ENCODE measurements at places on chromosomes 13 and 19.
A peak's percentile ranks its signal among the peaks of the same experiment; 100 is the strongest.

GRCh38 chr19:572743-573518, 535 bp downstream of the BSG start:
- DNase-seq: no peak

DNA sequence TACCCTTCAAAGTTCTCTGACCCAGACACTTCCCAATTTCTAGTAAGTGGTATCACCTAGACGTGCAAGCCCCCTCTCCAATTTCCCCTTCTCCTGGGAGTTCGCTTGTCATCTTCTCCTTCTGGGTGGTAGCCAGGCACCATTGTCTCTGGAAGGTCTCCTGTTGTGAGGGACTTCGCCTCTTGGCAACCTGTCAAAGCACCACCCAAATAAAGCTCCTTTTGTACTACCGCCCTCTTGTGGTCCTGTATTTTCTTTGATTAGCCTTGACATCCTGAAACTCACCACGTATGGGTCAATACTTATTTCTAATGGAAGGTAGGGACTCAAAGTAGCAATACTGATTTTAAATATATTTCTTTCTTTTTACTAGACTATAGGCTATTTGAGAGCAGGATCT, 8.2 kb downstream of the GPC5 start:
- DNase-seq: no peak

DNA sequence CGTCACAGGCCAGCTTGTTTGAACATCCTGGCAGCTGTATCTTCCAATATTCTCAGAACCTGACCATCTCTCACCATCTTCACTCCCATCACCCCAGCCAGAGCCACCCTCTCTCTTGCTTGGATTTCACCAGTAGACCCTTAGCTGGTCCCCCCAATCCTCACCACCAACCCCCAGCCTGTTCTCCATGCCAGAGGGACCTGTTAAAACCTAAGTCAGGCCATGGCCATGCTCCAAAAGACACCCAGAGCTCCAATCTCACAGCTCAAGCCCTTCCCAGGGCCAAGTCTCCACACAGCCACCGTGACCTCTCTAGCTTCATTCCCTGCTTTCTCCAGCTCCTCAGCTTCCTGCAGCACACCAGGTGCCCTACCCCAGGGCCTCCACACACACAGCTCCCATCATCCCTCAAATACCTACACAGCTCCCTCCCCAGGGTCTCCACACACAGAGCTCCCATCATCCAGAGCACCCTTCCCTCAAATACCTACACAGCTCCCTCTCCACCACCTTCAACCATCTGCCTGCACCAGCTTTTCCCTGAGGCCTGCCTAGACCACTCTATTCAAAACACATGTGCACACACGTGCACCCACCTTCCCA, 13.8 kb downstream of the EPS8L1 start:
- no peak for DNase-seq

- DNase-seq: no peak
These were observed 9.2 kb upstream of the GSX1 start for GRCh38 chr13:27783111-27783510.

DNA sequence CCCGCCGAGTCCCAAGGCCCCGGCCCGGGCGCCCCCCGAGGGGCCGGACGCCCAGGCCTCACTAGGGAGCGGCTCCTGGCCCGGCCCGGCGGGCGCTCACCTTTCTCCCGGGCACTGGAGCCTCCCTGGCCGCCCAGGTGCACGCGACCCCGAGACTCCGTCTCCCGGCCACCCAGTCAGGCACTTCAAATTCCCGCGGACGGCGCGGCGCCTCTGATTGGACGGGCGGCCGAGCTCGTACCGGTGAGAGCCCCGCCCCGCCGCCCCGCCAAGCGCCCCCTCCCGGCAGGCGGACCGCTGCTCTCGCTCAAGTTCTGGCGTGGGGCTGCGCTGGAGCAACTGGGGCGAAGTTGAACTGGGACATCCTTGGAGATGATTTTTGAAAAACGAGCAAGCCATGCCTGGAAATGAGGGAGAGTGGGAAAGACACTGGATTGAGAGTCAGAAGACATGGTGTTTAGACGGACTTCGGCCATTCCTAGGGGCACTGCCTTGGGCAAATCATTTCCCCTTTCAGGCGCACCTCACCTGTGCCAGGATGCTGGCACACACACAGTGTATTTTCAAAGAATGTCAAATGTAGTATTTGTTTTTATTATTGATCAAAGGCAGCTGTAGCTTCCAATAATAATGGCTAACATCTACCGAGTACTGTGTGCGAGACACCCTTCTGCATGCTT, 485.3 kb downstream of the UQCRFS1 start:
- DNase-seq: peak; percentile 56

- no peak for DNase-seq
These were observed 201.0 kb upstream of the RXFP2 start for GRCh38 chr13:31538067-31539042.

DNA sequence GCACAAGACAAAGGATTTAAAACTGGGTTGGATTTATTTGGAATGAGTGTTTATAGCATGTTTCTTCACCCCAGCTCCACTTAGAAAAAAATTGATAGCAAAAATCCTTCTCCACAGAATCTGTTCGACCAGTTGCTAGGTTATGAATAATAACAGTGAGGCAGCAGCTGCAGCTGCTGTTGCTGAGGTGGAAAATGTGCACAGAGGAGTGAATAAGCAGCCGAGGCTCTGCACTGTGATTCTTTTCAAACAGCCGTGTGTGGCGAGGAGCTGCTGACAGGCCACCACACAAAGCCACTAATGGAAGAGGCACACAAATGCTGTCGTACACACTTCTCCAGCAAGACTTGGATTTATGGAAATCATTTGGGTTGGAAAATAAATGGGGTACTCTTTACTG, 6.4 kb upstream of the RASL11A start:
- no peak for DNase-seq

GRCh38 chr13:42239644-42240043, 32.3 kb upstream of the AKAP11 start:
- no peak for DNase-seq

GRCh38 chr13:29905845-29906244, 55.4 kb upstream of the UBL3 start:
- DNase-seq: no peak

- no peak for DNase-seq
These were observed 26.4 kb downstream of the MAP2K2 start for GRCh38 chr19:4097501-4097900.

GRCh38 chr19:41997121-41997850, 3.3 kb upstream of the ATP1A3 start:
- peak; percentile 69 for DNase-seq

DNA sequence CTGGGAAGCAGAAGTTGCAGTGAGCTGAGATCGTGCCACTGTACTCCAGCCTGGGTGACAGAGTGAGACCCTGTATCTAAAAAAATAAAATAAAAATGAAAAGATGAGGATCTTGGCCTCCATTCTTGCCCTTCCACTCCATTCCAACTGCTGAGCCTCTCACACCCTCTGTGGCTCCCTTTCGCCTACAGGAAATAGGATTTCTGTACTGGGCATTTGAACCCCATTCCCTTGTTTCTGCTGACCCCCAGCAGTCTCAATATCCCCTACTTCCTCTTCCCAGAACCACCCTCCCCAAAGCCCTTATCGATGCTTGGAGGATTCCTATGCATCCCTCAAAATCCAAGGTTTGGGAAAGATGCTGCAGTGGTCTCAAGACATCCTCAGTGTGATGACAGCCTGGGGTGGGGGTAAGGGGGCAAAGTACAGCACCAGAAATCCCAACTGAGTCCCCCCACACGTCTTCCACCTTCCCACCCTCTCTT, 12.5 kb upstream of the GDF15 start:
- DNase-seq: no peak

- DNase-seq: peak; percentile 56
These were observed 11.1 kb downstream of the PDE4A start for GRCh38 chr19:10431254-10431942.

- no peak for DNase-seq
These were observed 88.6 kb downstream of the DPF1 start for GRCh38 chr19:38135150-38135998.

- no peak for DNase-seq
These were observed 32.3 kb upstream of the ZNF536 start for GRCh38 chr19:30339624-30340525.

- no peak for DNase-seq
These were observed 9.6 kb downstream of the CPT1C start for GRCh38 chr19:49700563-49700962.

DNA sequence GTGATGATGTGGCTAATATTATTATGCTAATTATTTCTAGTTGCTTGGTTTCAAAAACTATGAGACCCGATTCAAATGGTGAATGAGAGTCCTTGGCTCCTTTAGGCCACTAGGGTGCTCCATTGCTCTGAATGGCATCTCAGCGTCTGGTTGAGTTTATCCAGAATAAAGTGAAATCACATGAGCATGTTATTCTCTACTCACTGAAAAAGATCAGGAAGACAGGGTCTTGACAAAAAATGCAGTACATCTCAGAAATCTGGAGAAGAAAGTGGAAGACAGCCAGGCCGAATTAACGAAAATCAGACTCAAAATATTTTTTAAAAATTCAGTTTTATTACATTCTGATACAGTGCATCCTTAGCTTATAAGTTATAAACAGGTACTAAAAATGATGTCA, 516.2 kb downstream of the MYO16 start:
- DNase-seq: no peak

GRCh38 chr13:30978981-30979956, 46.8 kb downstream of the TEX26 start:
- peak; percentile 61 for DNase-seq

GRCh38 chr19:17052439-17052838, 22.8 kb downstream of the HAUS8 start:
- no peak for DNase-seq

- DNase-seq: no peak
These were observed 82.5 kb downstream of the KLF5 start for GRCh38 chr13:73141292-73141771.

DNA sequence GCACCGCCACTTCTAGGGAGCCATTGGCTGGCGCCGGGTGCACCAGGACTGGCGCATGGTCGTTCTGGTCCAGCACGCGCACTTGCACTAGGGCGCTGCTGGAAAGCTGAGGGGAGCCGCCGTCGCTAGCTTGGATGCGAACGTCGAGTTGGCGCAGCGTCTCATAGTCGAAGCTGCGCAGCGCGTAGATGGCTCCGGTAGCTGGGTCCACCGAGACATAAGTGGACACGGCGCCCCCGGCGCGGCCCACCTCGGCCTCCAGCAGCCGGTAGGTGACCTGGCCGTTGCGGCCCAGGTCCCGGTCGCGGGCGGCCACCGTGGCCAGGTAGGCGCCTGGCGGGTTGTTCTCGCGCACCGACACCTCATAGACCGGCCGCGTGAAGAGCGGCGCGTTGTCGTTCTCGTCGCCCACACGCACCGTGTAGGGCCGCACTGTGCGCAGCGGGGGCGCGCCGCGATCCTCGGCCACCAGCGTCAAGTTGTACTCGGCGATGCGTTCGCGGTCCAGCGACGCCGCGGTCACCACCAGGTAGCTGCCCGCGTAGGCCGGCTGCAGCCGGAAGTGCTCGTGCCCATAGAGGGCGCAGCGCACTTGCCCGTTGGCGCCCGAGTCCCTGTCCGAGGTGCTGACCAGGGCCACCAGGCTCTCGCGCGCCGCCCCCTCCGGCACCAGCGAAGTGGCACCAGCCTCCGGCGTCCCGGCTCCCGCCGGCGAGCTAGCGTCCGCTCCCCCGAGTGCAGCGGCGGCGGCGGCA, 1.7 kb downstream of the PCDH8 start:
- DNase-seq: peak; percentile 46

- DNase-seq: no peak
These were observed 368.2 kb downstream of the COG6 start for GRCh38 chr13:40023595-40024203.

DNA sequence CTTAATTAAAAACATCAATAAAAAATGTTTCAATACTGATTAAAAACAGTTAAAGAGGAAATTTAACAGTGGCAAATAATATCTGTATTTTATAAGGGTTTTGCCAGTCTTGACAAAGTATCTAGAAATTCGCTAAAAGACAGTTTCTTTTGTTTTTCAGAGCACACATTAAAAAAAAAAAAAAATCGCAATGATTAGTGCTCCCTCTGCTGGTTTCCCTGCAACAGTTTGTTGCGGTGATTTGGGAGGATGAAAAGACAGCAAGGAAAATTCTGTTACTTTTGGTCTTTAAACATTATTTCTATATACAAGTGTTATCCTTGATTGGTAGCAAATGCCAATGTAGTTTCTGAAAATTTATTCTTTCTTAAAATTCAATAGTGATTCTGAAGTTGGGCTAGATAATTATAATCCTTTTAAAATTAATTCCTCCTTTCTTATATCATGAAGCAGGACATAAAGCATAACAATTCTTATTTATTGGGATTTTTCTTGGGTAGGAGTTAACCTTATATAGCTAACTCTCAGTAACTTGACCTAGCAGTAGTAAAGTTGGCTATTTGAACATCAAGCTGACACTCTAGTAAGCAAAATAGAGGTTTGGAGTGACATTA, 23.1 kb upstream of the SPRY2 start:
- DNase-seq: no peak

GRCh38 chr19:3547301-3547731, 8.3 kb downstream of the TEKTIP1 start:
- DNase-seq: peak; percentile 59

- no peak for DNase-seq
These were observed 204.4 kb upstream of the SERP2 start for GRCh38 chr13:44169018-44169911.

DNA sequence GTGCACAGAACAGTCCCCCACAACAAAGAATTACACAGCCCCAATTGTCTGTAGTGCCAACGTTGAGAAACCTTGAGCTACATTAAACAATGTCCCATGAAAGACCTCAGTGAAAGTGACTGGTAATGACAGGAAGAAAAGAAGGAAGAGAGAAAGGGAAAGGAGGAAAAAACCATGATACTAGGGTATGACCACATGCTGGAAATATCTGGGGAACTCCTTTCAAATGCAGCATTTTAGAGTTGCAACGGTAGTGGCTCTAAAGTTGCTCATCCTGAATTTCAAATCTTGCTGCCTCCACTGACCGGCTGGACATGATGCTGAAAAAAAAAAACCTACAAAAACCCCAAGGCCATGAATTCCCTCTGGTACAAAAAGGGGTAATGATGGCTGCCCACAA, 26.5 kb downstream of the FPR3 start:
- DNase-seq: no peak

- DNase-seq: peak; percentile 85
These were observed at the start of gene MEX3D for GRCh38 chr19:1568320-1569019. Gene MEX3D (minus strand): TSS chr19:1568325. CDS start chr19:1568058, 267 bp downstream.

DNA sequence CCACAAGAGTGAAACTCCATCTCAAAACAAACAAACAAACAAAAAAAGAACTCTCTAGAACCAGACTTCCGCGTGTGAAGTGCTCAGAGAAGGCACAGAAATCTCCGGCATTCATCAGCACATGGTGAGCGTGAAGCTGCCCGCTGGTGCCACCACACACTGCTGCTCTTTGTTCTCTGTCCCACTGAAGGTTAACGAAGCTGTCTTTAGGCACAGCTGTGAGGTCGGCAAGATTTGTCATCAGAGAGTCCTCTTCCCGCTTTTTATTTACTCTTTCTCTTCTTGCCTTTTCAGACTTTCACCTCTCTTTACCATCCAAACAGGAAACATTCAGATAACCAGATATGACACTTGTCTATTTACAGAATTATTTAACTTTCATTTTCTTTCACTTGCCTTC, 115.2 kb upstream of the ARGLU1 start:
- DNase-seq: no peak

Data from activated T-cell treated with anti-CD3 and anti-CD28 coated beads, Interleukin-2, amount 50 U/mL, for 24 hours (primary cell).